ENCODE measurements at places on chromosomes 2 and 18. TPM values are rescaled to one million over a fixed set of nuclear protein-coding genes. Genes with fewer than 3 reads are reported as not detected.

- H3K36me3 ChIP-seq = no peaks in the 10 kb centered on the region
- no peak for DNase-seq
- no peaks in the 10 kb centered on the region for H3K27me3 ChIP-seq
- no peaks in the 10 kb centered on the region for H3K4me1 ChIP-seq
Observed at GRCh38 chr2:168062054-168062453, 185.3 kb downstream of the STK39 start.

DNA sequence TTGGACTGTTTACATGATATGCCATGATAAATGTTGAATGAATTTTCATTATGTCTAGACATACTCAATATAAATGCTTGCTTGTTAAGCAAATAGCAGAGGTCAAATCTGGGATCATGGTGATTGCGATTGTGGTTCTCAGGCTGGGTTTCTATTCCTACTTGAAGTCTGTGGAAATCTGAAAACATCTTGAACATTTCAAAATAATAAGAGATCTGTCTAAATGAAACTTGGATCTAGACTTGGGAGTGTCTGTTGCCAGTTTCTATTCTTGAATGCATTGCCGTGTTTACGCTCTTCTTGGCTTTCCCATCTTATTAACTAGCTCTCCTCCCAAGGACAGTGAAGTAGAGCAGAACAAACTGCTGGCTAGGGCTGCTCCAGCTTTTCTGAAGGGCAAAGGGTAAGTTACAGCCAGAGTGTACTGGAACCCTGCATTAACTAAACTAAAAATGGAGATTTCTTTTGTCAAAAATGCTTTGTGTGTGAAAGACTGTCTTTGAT lies 127.7 kb downstream of the DTNA start:
- no peaks in the 10 kb centered on the region for H3K4me1 ChIP-seq
- no peak for DNase-seq
- no peaks in the 10 kb centered on the region for H3K36me3 ChIP-seq
- H3K27ac ChIP-seq = no peak overlapping the region
- H3K4me3 ChIP-seq = no peak overlapping the region
- no peaks in the 10 kb centered on the region for H3K27me3 ChIP-seq

DNA sequence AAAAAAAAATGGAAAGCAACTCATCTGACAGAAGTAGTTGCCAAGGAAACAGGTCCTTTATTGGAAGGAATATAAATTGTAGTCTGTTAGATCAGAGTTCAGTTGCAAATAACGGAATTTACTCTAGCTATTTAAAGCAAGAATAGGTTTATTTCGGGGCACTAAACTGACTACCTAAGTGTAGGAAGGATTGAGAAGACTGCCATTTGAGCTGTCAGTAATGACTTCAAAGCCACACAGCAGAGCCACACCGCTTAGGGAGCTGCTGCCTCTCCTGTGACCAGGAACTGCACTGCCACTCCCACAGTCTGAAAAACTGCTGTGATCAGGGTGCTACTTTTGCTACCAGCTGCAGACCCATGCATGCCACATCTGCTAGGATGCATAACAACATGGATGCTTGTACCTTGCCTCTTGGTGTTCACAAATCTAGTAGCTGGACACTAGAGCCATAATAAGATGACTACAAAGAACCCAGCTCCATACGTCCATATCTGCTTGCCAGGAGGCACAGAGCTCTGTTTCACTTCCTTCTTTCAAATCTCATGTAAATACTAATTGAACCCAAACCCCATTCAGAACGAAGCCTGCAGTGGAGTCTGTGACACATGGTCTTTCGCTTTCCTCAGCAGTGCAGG lies 2.2 kb downstream of the DSG2 start:
- no peaks in the 10 kb centered on the region for H3K4me1 ChIP-seq
- H3K27me3 ChIP-seq = peaks cover 17% of the 10 kb centered on the region

DNA sequence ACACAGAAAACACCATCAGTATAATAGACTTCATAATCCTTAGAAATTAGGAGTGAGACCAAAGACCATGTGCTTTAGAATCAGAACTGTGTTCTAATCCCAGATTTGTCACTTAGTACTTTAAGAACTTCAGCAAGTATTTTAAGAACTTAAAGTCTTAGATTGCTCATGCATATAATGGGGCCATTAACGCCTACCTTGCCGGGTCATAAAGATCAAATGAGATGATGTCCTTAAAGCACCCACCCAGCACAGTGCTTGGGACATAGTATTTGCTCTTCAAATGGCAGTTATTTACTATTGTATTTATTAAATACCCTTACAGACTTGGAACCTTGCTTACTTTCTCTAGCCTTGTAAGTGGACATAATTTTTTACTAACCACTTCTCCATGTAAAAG lies 156.1 kb downstream of the GREB1L start:
- H3K27me3 ChIP-seq = peaks cover 10% of the 10 kb centered on the region
- H3K4me1 ChIP-seq = no peaks in the 10 kb centered on the region
- H3K27ac ChIP-seq = no peak overlapping the region
- DNase-seq = no peak
- H3K4me3 ChIP-seq = no peak overlapping the region

GRCh38 chr2:211816754-211817153 lies 721.8 kb downstream of the ERBB4 start:
- no peaks in the 10 kb centered on the region for H3K27me3 ChIP-seq
- no peak for DNase-seq
- H3K27ac ChIP-seq = no peak overlapping the region
- H3K4me3 ChIP-seq = no peak overlapping the region
- no peaks in the 10 kb centered on the region for H3K4me1 ChIP-seq

DNA sequence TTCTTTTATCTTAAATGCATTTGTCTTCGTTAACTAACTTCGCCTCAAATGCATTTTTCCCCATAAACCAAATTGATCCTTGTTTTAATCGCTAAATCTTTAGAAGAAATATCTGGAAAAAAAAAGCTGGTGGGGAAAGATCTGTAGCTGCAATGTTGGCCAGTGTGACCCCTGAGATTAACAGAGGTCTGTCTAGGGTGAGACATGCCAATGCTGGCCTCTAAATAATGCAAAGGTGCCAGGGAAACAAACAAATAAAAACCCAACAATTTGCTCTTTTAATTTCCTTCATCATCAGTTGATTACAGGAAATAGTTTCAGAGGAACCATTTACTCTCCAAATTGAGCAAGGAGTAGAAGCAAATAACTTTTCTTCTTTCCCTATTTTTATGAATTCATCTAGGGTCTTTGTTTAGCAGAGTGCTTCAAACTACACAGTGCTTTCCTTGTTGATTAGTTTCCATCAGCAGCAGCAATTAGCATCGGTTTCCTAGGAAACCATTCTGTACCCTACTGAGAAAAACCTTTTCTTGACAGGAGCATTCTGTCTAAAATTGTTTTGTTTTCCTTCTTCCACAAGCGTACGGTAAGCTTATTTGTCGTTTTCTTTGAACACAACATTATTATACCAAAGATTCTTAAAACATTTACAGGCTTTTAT lies 100.5 kb upstream of the UNC80 start:
- no peaks in the 10 kb centered on the region for H3K27me3 ChIP-seq
- no peak for DNase-seq
- no peaks in the 10 kb centered on the region for H3K36me3 ChIP-seq
- no peak overlapping the region for H3K27ac ChIP-seq
- no peaks in the 10 kb centered on the region for H3K4me1 ChIP-seq

GRCh38 chr18:48230467-48231113 lies 178.6 kb downstream of the ZBTB7C start:
- no peak overlapping the region for H3K4me3 ChIP-seq
- no peaks in the 10 kb centered on the region for H3K36me3 ChIP-seq
- peak; percentile 7 for DNase-seq
- no peaks in the 10 kb centered on the region for H3K4me1 ChIP-seq

DNA sequence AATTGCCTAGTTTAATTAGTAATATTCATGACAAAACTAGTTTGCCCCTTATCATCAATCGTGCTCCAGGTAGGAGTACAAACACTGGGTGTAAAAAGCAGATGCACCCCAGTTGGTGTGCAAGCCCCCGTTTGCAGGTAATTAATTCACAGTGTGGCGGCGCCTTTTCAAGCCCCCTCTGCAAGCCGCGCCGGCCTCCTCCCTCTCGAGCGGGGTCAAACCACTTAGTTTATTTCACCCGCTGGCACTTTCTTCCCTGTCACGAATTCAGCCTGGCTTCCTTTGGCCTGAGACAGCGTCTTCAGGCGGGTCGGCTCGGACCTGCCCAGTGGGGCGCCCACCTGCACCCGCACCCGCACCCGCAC lies 64.7 kb upstream of the MAPRE2 start:
- no peaks in the 10 kb centered on the region for H3K36me3 ChIP-seq
- H3K27ac ChIP-seq = no peak overlapping the region
- H3K4me1 ChIP-seq = peaks cover 28% of the 10 kb centered on the region
- H3K4me3 ChIP-seq = peak overlapping the region; percentile 19
- no peak for DNase-seq
- H3K27me3 ChIP-seq = peaks cover 29% of the 10 kb centered on the region

DNA sequence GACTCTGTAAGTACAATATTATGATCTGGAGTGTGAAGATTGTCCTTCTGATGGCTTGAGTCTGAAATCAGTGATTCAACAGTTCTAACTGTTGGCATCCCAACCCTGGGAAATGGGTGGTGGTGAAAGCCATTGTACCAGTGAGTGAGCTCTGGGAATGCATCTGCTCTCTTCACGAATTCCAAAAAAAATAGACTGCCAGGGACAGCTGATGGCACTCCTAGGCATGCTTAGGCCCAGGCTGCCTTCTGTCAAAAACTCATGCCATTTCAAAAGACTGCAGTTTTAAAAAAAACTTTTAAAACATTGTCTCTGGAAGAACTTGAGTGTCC lies 20.3 kb downstream of the OXER1 start:
- no peak for DNase-seq
- H3K27ac ChIP-seq = no peak overlapping the region
- no peak overlapping the region for H3K4me3 ChIP-seq
- no peaks in the 10 kb centered on the region for H3K27me3 ChIP-seq
- H3K4me1 ChIP-seq = no peaks in the 10 kb centered on the region
- H3K36me3 ChIP-seq = no peaks in the 10 kb centered on the region

DNA sequence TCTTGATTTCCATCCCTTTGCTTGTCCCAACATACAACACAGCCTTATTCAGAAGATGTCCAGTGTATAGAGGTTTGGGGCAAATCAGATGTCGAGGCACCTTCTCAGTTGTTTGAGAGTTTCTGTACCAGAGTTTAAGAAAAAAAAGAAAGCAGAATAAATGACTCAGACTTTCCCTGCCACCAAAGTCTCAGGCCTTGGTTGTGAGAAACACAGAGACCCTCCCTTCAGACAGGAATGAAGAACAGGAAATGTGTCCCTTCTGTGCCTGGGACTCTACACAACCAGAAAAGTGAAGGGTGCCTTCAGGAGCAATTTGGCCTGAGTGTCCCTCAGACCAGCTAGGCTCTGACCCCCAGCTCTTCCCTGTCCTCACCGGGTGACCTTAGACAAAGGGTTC lies 37.3 kb upstream of the REL start:
- no peak overlapping the region for H3K4me3 ChIP-seq
- no peak overlapping the region for H3K27ac ChIP-seq
- no peaks in the 10 kb centered on the region for H3K4me1 ChIP-seq
- DNase-seq = no peak

DNA sequence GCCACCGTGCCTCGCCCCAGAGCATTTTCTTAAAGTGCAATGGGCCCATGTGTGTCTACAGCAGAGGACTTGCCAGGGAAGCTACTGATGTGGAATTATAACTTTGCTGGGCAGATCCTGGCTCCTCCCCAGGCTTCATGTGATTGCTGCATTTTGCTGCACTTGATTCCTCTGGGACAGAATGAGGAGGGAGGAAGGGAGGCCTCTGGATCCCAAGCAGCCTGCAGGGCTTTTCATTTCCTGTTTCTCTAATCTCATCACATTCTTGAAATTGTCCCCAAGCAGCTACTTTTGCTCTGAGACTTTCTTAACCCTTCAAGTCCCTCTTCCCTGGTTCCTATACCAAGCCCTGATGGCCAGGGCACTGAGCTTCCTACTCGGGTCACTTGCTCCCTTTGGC lies 134.4 kb upstream of the SEC11C start:
- H3K4me3 ChIP-seq = no peak overlapping the region
- H3K4me1 ChIP-seq = peaks cover 7% of the 10 kb centered on the region
- peak; percentile 30 for DNase-seq
- no peak overlapping the region for H3K27ac ChIP-seq

DNA sequence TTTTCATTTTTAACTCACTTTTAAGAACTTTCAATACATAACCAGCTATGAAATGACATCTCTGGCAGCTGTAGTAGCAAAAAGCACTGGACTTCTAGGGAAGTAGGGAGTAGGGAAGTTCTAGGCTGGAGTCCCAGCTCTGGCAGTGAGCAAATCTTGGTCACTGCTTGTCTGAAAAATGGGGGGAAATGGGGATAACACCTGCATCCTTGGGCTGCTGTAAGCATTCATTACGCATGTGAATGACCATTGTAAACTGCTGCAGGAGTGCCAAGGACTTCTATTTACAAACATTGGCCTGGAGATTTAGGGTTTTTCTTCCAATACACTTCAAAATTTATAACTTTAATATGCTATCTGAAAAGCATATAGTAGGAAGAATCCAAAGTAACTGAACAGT lies 972 bp upstream of the MPP4 start:
- no peak overlapping the region for H3K4me3 ChIP-seq
- H3K36me3 ChIP-seq = peaks cover 8% of the 10 kb centered on the region
- peak overlapping the region; percentile 96 for H3K27ac ChIP-seq

GRCh38 chr2:191738667-191739066 lies 60.7 kb downstream of the NABP1 start:
- H3K27ac ChIP-seq = no peak overlapping the region
- H3K36me3 ChIP-seq = no peaks in the 10 kb centered on the region
- H3K4me1 ChIP-seq = no peaks in the 10 kb centered on the region
- peaks cover 3% of the 10 kb centered on the region for H3K27me3 ChIP-seq

DNA sequence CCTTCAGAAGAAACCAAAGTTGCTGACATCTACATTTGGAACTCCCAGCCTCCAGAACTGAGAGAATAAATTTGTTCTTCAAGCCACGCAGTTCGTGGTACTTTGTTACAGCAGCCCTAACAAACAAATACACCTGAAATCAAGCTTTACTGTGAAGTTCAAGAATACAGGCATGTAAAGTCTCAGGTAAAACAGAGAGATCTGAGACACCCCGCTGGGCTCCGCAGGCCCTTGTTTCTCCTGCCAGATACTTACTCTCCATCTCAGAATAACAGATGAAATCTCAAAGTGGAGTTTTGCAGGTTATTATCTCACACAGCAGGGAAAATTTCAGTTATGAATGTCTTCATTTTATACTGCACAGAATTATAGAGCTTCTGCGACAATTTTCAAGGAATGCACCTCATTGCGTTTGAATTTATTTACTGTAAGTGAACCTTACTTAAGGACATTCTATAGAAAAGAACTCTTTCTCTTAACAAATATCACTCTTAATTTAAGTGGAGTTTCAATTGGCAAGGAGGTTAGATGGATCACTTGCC lies 492.4 kb upstream of the LRATD1 start:
- no peaks in the 10 kb centered on the region for H3K36me3 ChIP-seq
- H3K27me3 ChIP-seq = no peaks in the 10 kb centered on the region
- H3K4me1 ChIP-seq = no peaks in the 10 kb centered on the region
- DNase-seq = no peak
- H3K27ac ChIP-seq = no peak overlapping the region

The COQ10B gene
- 19.5 TPM for total RNA-seq

The ELMOD3 gene
- total RNA-seq = 12.3 TPM

The MYL12A gene
- total RNA-seq = 793 TPM

The G6PC2 gene
- total RNA-seq = not detected

The LRATD1 gene
- total RNA-seq = not detected

The KATNAL2 gene
- total RNA-seq = 1.3 TPM

The KCNIP3 gene
- total RNA-seq = 0.21 TPM
